ENCODE measurements at places on chromosomes 1 and 21.

GRCh38 chr1:217911908-217912307, 280.8 kb downstream of the SPATA17 start:
- DNase-seq = no peak

DNA sequence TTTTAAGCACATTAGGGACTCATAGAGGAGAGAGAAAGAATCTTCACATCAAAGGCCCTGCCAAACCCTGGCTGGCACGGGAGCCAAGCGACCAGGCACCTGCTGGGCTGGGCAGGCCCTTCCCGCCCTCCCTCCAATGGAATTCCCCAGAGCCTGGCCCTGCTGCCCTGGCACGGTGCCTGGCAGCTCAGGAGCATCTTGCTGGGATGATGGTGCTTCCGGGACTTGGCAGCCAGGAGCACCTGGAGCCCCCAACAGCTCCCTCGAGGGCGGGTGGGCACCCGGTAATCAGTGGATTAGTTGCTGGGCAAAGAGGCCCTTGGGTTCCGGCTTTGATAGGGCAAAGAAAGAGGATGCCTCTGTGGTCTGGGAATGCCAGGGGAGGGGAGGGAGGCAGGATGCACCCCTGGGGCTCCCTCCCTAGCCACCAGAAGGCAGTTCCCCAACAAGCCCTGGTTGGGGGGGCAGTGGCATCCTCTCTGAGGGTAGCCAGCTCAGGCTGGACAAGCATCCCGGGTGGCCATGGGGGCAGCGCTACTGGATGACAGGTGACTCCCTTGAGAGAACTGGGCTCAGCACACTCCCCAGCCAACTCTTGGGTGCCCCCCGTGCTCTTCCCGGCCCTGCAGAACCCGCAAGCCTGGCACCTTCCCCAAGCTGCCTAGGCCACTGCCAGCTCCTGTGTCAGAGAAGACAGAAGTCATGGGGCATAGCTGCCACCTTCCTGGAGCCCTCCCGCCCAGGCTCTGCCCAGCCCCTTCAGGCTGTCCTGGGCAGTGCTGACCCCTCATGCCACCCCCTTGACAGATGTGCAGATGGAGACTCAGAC, 26.4 kb downstream of the KRTAP10-1 start:
- no peak for DNase-seq

DNA sequence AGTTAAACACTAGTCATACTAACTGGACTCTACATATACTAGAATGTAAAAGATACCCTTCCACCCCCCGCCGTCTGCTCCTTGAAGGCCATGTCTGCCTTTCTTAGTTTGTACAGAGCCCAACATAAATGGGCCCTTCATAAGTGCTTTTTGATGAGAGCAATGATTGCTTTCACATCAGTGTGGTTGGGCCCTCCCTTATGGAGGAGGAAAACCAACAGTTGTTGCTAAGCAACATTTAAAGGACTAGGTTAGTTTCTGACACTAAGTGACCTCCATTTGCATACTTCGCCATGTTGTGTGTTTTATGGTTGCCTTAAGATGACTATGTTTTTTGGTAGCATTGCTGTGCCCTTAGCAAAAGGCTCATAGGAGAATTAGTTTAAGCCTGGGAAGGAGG, 182.0 kb upstream of the SGIP1 start:
- DNase-seq = no peak

- DNase-seq = no peak
These were observed 5.8 kb upstream of the PSMB4 start for GRCh38 chr1:151393583-151393982.

DNA sequence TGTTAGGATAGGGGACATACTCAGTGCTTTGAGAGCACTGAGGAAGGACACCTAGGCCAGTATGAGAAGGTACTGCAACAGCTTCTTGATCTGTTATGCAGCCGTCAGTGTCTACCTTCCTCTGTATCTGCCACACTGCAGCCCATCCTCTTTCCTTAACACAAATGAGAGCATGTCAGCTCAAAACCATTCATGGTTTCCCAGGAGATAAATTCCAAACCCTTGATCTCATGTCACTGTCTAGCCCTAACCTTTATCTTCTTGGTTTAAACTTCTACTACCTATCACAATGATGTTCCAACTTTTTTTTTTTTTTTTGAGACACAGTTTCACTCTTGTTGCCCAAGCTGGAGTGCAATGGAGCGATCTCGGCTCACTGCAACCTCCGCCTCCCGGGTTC, 1.4 kb downstream of the ZMYND12 start:
- DNase-seq = no peak

GRCh38 chr1:230797942-230798365, 50.8 kb downstream of the CAPN9 start:
- DNase-seq = peak; percentile 57

GRCh38 chr21:8994640-8995511, 1526.5 kb upstream of the TPTE start:
- DNase-seq = no peak

GRCh38 chr21:15005391-15005790, 59.4 kb downstream of the NRIP1 start:
- no peak for DNase-seq

- DNase-seq = peak; percentile 31
These were observed 637 bp upstream of the MYBPHL start for GRCh38 chr1:109307274-109308021.

GRCh38 chr1:61174060-61174795, 91.9 kb downstream of the NFIA start:
- DNase-seq = no peak

GRCh38 chr1:230627767-230628166, 14.5 kb upstream of the COG2 start:
- DNase-seq = no peak

- DNase-seq = no peak
These were observed 12.4 kb downstream of the PSEN2 start for GRCh38 chr1:226882631-226883409.

GRCh38 chr21:15763359-15763758, 33.6 kb downstream of the USP25 start:
- no peak for DNase-seq

DNA sequence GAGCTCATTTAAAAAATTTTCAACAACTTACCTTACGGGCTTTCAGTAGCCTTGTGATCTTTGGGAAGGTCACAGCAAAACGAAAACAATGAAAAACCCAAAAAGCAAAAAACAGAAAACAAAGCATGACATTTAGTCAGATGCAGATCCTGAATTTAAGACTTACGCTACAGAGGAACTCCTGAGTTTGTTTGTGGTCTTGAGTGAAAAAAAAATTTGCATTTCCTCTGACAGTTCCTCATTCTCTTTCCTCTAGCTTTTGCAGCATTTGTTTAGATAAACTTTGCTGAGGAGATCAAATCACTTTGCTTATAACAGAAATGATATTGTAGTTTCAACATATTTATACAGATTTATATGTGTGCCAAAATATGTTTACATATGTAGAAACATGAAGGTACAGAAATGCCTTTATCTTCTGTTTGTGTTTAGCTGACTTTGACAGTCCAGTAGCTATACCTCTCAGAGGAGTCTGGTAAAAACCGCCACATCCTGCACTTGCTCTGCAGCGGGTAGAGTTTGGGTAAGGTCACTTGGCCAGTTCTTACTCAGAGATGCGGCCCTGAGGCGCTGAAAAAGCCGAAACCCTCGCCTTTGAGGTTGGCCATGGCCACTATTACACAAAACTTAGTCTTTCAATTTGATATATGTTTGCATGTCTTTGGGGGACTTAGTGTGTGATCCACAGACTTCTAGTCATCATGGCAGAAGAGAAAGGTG, 142.5 kb downstream of the TNR start:
- no peak for DNase-seq

DNA sequence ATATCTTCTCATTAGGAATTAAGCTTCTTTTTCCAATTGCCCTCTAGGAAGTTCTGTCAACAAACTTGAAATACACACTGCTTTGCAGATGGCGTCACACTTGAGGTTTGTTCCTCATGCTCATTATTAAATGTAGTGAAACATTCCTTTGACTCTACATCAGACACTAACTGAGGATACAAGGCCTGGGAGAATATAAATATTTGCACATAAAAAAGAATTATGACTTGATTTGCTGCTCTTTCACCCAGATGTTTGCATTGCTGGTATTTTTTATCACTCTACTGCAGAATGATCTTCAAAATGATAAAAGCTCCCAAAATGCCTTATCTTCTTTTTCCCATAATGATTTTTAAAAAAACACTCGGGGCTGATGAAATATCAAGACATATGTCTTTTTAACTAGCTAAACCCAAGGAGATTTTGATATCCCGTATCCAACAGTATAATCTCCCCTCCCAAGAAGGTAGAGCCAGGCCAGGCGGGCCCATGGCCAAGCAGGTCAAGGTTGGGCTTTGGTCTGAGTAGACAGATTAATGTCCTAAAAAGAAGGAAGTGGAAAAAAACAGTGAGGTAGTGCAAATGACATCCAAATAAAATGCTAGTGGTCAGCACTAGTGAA, 264.6 kb downstream of the HHIPL2 start:
- no peak for DNase-seq

DNA sequence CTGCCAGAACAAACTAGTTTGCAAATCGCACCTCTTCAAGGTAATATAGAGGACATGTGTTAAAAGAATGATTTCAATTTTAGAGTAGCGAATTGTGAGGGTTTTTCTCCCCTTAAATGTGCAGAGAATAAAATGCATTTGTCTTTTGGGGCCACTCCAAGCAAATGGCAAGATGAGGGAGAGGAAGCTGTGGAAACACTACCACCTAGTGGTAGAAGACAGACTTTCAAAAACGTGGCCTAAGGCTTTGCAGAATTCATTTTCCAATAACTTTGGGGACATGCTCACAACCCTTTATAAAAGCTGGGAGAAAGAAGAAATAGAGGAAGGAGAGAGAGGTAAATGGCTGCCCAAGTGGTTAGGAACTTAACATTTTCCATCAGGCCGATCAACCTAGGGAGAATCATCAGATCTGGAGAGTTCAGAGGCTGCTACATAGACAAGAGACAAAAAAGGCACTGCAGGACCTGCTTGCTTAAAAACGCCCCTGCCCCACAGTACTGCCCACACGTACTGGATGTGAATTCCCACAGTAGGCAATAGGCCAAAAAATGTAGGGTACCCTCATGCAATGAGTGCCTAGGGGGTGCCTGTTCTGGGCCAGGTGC, 15.7 kb upstream of the RCAN1 start:
- DNase-seq = no peak

DNA sequence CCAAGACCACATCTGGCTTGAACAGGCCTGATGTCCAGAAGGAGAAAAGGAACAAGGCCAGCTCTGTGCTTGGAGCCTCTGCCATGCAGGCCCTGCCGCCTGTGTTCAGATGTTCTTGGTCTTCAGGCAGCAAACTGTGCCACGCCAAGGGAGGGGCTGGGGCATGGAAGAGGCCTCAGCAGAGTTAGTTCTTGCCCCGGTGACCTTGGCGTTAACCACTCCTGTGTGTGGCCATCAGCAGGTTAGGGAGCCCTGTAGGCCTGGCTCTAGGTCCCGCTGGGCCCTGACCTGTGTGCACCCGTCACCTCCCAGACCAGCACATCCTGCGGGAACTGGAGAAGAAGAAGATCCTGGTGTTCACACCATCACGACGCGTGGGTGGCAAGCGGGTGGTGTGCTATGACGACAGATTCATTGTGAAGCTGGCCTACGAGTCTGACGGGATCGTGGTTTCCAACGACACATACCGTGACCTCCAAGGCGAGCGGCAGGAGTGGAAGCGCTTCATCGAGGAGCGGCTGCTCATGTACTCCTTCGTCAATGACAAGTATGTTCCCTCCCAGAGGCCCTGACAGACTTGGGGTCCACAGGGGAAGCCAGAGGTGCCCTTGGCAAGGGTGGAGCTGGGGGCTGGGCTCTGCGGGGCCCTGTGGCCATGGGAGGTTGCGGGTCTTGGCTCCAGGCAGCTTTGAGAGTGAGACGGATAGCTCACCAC, 7.1 kb downstream of the ZC3H12A start:
- no peak for DNase-seq

- DNase-seq = no peak
These were observed 14.6 kb downstream of the MED18 start for GRCh38 chr1:28343405-28343804.

- no peak for DNase-seq
These were observed 98.5 kb upstream of the NGF start for GRCh38 chr1:115436596-115436995.

- DNase-seq = no peak
These were observed 29.5 kb downstream of the ARHGEF16 start for GRCh38 chr1:3483801-3484444.

- peak; percentile 38 for DNase-seq
These were observed 8.8 kb upstream of the GUCA2A start for GRCh38 chr1:42173155-42173933.

GRCh38 chr1:247493106-247493505, 35.2 kb upstream of the OR2B11 start:
- no peak for DNase-seq

DNA sequence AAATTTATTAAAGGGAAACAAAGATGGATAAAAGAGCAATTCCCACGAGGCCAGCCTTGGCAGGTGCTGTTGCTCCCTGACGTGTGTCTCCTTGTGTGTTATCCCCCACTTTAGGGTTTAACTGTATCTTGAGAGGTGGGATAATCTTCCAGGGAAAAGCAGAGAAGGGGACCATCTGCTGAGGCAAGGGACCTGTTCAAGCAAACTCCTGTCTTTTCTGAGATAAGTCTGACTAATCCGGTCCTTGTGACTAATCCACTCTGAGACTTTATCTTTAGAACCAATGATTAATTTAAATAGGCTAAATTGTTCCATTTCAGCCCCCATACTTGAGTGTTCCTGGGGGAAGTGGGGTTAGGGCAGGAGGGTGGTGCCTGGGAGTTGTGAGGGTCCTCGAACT, 163.6 kb downstream of the CAMTA1 start:
- no peak for DNase-seq

DNA sequence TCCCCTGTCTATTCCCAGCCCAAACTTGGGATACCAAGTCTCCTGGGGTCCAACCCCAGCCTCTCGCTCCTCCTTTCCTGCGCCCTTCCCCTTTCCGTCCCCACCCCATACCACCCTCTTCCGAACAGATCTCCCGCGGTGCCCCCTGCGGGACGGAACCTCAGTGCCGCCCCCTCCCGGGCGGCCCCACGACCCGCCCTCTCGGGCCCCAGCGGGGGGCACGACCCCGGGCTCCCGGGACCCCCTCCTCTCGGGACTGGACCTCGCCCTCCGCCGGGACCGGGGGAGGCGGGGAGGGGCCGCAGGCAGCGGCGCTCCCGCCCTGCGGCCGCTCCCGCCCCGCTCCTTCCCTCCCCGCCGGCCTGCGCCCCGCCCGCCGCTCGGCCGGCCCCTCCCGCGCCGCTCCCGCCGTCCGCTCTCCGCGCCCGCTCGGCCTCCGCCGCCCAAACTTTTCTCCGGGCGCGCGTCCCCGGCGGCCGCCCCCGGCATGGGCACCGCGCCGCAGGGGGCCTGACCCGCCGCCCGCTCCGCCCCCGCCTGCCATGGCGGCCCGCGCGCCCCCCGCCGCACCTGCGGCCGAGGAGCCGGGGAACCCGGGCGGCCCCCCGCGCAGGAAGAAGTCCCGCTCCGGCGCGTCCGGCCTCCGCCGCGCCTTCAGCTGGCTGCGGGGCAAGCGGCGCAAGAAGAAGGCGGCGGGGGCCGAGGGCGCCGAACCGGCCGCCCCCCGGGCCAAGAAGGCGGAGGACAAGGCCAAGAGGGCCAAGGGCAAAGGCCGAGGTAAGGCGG, 39.0 kb upstream of the SYNC start:
- DNase-seq = no peak

- no peak for DNase-seq
These were observed 121.6 kb downstream of the NTMT2 start for GRCh38 chr1:170267317-170267716.

All from C1 segment of cervical spinal cord (tissue), 14 donors.